Activated T-helper 9 cell treated with anti-CD3 and anti-CD28 coated beads, Interleukin-2, amount 50 U/mL, for 16 hours (primary cell): ENCODE measurements at places on chromosomes 12 and 14.

DNA sequence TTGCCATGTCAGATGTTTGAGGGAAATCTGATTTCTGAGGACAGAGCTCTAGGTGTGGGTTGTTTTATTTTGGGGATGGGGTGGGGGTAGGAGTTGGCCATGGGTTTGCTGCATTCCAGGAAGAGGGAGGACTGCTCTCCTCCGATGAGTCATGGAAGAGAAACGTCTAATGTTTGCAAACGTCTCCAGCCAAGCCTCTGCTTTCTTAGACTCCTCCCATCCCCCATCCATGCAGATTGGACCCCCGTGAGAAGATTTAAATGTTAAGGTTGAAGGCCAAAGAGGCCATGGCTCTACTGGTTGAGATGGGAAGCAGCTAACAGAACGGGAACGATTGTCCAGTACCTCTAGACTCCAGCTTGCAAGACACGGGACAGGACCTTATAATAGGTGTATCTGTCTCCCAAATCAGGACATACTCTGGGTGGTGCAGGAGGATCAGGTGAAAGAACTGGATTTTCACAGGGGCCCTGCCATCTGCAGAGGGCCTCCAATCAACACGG is 11.4 kb upstream of the ATP2A2 start:
- DNase-seq, result no peak

DNA sequence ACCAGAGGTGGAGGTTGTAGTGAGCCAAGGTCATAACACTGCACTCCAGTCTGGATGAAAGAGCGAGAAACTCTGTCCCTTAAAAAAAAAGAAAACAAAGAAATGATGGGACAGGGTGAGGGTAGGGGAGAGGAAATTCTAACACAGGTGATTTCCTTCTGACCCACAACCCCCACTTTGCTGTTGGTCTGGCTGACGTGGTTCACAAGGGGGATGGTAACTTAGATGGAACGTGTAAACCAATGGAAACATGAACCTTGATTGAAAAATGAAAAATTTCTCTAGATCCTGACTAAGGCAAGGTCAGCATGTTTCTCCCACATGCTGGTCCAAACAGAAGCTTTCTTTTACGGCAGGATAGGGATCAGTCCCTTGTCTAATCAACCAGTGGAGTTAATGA is 15.8 kb upstream of the RIOX1 start:
- DNase-seq, result no peak

DNA sequence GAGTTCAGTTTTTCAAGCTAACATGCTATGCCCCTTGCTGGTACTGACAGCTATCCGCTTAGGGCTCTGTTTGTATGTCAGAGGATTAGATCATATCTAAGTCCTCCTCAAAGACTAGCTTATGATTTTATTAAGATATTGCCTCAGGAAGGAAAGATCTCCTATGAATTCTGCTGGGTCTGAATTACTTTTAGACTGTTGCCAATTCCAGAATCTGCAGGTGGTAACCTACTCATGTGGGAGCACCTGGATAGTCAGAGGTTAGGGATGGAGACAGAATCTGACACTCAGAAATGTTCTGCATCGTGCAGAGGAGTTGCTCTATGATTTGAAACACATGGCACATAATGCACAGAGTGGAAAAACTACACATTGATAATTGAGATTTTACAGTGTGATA is 843.4 kb downstream of the SLC6A15 start:
- DNase-seq, result no peak

- DNase-seq, result no peak
Measured at GRCh38 chr12:108455706-108456105, 59.4 kb upstream of the FICD start.

DNA sequence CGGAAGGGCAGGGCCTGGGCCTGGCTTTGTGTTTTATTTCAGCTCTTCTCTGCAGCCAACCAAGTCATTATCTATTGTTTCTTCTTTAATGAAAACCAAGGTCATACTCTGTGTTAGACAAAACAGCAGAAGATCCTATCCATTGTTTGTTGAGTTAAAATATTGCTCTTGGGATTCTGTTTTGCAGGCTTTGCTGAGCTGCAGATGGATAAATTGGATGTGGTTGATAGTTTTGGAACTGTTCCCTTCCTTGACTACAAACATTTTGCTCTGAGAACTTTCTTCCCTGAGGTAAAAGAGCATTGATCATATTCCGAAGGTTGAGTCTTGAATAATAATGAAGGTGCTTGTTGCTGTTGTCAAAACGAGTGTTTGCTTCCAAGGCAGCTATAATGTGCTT is 106.6 kb downstream of the PLXNC1 start:
- no peak for DNase-seq

- DNase-seq, result peak; percentile 47
Measured at GRCh38 chr14:74257078-74257940, 18.1 kb downstream of the VSX2 start.

GRCh38 chr14:85531587-85532373 is 1.8 kb downstream of the FLRT2 start:
- DNase-seq, result no peak

DNA sequence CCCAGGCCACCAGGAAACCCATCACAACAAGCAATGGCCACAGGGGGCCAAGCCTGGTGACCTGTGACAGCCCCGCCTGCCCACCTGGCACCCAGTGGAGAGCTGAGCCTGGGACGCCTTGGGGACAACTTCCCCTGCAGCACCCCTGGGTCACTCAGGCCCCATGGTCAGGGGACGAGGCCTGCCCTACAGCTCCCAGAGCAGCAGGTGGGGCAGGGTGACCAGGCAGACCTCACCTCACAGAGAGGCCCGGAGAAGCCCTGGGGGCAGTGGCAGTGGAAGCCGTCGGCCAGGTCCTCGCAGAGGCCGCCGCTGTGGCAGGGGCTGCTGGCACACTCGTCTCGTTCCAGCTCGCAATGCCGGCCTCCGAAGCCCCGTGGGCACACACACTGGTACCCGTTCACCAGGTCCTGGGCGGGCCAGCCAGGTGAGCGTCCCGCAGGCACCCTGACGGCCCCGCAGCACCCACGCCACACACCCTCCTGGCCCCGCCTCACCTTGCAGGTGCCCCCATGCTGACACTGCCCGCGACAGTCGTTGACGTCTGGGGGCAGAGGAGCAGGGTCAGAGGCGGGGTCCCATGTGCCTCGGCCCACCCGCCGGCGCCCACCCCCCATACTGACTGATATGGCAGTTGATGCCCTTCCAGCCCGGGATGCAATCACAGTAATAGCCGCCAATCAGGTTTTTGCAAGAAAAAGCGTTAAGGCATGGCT is 18.1 kb downstream of the JAG2 start:
- DNase-seq, result no peak

DNA sequence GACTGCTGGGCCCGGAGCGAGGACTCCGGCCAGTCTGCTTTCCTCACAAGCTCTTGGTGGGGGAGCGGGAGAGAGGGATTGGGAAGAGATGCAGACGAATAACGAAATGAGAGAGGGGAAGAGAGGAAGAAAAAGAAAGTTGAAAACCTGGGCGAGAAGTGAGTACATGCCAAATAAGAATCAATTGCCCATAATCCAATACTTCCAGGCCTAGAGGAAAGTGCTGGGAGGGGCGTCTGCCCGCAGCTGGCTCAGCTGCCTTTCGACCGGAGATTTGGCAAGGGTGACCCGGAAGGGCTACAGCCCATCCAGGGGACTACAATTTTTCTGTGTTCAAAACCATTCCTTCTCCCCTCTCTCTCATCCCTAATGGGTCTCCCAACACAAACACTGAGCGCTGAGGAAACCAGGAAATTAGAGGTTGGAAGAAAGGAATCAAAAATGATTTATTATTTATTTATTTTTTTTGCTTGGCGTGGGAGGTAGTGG is 4.9 kb downstream of the NKX2-1 start:
- DNase-seq, result no peak

DNA sequence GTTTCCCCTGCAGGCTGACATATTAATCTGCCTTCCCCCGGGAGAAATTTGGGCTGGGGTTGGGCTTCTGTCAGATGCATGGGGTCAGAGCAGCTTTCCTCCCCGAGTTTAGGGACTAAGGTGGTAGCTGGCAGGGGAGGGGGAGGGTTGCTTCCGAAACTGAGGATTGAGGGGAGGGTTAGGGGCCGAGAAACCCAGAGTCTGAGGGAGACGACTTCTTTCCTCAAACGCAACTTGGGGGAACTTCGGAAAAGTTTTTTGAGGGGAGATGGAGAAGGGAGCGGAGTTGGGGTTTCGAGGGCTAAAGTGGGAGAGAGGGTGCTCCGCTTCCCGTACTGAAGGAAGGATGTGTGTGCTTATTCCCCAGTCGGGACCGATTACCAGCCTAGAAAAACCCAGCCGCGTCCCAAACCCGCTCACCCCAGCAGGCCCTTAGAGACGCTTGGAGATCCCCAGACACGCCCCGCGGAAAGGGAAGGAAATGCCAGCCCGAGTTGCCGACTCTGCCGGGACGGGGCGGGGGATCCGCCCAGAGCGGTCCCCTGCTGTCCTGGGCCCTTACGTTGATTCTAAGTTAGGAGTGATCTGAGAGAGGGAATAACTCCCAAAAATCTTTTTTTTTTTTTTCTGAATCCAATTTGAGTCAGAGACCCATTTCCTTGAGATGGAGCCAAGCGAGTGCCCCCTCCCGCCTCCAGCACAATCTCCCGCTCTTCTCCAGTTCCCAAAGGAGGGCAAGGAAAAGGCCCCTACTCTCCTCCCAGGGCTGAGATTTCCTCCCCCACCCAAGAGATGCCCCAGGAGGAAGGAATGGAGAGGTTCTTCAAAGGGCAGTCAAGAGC is 61.9 kb downstream of the SMUG1 start:
- DNase-seq, result no peak

GRCh38 chr14:104036212-104036611 is 49.3 kb upstream of the ASPG start:
- no peak for DNase-seq

- DNase-seq, result no peak
Measured at GRCh38 chr14:65206448-65207096, 104.3 kb upstream of the MAX start.

- no peak for DNase-seq
Measured at GRCh38 chr12:9252256-9252655, 44.1 kb upstream of the PZP start.

- DNase-seq, result no peak
Measured at GRCh38 chr12:84950971-84951546, 38.5 kb upstream of the SLC6A15 start.

GRCh38 chr14:74955229-74956026 is at the start of gene PGF:
TSS of gene PGF (minus strand) at chr14:74955597. CDS start at chr14:74955242, 355 bp downstream.
- peak; percentile 6 for DNase-seq

GRCh38 chr12:82981150-82981549 is 294.4 kb downstream of the TMTC2 start:
- DNase-seq, result no peak

DNA sequence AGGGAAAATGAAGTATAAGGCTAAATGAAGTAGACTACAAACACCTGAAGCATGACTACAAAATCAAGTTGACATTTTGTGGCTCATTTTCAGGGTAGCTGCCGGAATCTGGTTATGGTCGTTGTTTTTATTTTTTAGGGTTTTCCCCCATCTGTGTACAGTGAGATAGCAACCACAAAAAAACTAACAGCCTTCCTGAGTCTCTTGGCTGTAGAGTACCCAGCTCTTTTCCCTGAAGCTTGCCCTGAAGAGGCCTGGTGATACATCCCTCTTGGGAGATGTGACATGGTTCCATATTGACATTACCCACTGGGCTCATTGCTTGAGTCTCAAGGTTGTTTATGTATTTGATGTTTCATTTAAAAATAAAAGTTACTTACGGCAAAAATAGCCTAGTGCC is 424.0 kb downstream of the ZFP36L1 start:
- no peak for DNase-seq

DNA sequence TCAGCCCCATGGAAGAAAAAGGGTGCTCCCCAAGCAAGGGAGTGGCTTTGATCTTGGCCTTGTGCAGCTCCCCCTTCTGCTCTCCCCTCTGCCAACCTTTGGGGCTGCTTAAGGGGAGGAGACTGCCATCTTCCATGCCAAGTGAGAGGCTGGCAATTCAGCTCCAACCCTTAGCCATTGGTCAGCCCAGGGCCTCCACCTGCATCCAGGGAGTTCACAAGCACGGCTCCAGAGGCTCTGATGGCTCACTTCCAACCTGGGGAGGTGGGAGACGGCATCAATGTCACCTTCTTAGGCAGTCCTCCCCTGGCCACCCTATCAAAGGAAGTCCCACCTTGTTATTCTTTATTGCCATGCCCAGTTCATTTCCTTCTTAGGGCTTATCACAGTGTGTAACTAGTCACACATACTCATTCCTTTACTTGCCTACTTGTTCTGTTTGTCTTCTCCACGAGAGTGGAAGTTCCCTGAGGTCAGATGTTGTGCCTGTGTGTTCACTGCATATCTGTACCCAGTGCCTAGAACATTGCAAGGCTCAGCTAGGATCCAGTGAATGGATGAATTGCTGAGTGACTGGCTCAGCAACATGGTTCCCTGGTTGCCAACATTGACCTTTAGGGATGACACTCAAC is 5.0 kb downstream of the HDAC7 start:
- no peak for DNase-seq

GRCh38 chr12:16604596-16605252 is 1.2 kb downstream of the LMO3 start:
- DNase-seq, result no peak

DNA sequence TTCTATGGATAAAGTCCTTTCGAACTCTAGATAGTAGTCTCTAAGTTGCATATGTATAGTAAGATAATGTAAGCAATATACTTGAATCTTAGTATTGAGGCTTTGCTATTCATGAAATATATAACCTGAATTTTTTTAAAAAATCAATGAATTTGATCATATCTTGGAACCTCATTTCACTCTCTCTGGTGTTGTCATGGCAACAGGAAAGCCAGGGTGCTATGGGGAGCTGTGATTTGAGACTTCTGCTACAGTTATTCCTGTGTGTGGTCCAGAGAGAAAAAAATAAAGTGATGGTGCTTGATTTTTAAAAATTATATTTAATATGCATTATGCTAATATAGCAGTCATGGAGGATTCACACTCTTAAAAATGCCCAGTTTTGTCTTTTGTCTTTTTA is 508.0 kb downstream of the SNAPC1 start:
- DNase-seq, result no peak

- no peak for DNase-seq
Measured at GRCh38 chr12:39605996-39606395, 13.6 kb downstream of the ABCD2 start.

- DNase-seq, result no peak
Measured at GRCh38 chr14:81042438-81042837, 87.0 kb downstream of the TSHR start.

DNA sequence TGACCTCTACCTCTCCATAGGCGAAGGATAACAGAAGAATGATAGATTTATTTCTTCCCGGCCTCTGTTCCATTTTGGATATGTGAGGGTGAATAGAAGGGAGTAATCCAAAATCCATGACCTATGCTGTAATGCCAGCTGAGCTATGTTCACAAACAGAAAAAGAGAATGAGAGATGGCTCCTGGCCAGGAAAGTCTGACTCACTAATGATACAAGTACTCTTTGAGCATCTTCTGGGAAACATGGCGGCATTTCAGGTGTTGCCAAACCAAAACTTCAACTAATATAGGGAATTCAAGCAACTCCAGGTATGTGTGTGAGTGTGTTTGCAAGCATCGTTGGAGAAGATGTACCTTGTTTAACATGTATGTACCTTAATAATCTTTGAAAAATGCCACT is 55.1 kb downstream of the MED13L start:
- DNase-seq, result no peak

- DNase-seq, result no peak
Measured at GRCh38 chr14:85587151-85587711, 57.3 kb downstream of the FLRT2 start.

GRCh38 chr12:76529226-76529918 is 30.2 kb downstream of the OSBPL8 start:
- DNase-seq, result no peak
